RCC 7860 (cell line): ENCODE measurements at places on chromosomes 3 and 15.

GRCh38 chr3:62319570-62320243 is 53.6 kb downstream of the FEZF2 start:
- no peak for DNase-seq

- no peak for DNase-seq
These were observed 36.0 kb upstream of the PEX5L start for GRCh38 chr3:180072786-180073185.

GRCh38 chr3:151011427-151011826 is 38.9 kb upstream of the CLRN1 start:
- no peak for DNase-seq

DNA sequence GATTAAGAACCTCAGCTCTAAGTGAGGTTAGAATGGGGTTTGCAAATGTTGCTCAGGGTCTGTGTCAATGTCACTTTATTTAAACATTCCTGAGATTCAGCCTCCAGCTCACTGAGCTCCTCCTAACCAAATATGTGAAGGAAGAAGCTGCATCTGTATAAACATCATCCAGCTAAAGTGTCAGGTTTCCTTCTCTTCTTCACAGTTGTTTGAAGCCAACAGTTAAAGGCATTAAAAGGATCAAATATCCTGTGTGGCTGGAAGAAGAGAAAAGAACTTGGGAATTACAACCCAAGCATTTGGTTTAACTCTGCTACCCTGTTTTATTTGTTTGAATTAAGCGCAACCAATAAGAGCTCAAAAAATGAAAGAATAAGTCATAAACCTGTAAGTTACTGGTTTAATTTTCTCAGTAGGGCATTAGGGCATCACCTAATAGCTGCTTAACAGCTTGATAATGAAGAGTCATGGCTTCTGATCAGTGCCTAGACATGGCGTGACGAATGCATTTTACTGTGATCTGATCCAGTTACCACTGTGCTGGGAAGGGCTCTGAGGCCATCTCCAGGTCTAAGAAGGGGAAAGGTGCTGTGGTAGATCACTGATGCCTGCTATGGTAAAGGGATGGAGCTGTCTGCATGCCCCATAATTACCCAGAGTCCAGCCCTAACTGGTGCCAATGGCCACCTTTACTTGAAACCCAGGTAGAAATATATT is 165.7 kb upstream of the TSC22D2 start:
- no peak for DNase-seq

- no peak for DNase-seq
These were observed 6.8 kb upstream of the AMOTL2 start for GRCh38 chr3:134381076-134381475.

DNA sequence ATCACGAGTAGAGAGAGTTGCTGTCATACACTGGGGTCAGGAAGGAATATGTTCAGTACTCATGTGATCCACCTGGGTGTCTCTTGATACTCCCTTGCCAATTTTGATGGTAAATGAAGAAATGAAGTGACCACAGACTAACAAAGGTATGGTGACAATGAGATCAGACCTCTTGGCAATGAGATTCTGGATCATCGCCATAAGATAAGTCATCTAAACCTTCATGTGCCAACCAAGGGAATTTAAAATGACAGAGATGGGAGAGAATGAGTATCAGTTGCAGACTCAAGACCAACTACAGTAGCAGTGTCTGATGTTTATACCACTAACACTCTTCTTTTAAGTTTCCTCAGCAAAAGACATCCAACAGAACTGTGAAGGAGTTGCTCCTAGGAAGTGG is 601.0 kb downstream of the MECOM start:
- no peak for DNase-seq

- no peak for DNase-seq
These were observed 55.5 kb downstream of the PLS1 start for GRCh38 chr3:142651711-142652110.

DNA sequence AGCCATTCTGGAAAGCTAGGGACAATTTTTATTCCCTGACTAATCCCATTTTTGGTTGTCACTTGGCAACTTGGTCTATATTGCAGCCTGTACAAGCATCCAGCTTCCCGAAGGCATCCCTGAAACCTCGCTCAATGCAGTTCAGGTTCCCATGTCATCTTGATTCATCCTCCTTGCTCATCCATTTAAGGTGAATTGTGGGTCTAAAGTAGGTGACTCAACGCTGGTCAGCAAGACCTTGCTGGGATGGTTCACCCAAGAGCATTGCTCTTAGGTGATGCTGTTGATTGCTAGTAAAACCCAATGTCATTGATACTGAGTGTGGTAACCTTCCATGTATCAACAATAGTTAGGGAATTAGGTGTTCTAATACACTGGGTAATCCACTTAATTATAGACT is 13.1 kb upstream of the RAB8B start:
- peak; percentile 89 for DNase-seq

DNA sequence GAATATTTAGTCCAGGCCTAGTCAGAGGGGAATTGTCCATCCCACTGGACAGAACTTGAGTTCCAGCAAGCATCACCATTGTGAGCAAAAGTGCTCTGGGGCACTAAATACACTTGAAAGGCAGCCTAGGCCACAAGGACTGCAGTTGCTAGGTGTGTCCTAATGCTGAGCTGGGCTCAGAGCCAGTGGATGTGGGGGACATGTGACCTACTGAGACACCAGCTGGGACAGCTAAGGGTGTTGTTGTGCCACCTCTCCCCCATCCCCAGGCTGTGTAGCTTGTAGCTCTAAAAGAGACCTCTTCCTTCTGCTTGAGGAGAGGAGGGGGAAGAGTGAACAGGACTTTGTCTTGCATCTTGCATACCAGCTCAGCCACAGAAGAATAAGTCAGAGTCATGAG is 120.9 kb downstream of the DTWD1 start:
- no peak for DNase-seq

GRCh38 chr15:58472821-58473581 is 41.2 kb downstream of the LIPC start:
- DNase-seq, result peak; percentile 51

GRCh38 chr3:41330465-41330864 is 131.2 kb downstream of the CTNNB1 start:
- peak; percentile 87 for DNase-seq

DNA sequence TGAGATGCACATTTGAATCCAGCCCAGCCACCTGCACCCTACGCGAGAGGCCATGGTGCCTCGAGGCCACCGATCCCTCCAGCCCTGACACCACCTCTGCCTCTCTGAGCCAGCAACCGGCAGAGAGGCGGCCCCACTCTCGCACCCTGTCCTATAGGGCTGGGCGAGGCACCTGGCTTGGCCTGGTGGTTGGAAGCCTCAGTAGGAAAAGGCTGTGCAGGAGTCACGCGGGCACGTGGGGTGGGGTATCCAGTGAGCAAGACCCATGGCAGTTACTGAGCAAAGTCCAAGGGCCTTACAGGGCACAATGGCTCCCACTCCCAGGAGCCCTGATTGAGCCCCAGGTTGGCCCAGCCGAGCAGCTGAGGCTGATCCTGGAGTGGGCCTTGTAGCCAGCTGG is 12.4 kb upstream of the DUSP7 start:
- no peak for DNase-seq

DNA sequence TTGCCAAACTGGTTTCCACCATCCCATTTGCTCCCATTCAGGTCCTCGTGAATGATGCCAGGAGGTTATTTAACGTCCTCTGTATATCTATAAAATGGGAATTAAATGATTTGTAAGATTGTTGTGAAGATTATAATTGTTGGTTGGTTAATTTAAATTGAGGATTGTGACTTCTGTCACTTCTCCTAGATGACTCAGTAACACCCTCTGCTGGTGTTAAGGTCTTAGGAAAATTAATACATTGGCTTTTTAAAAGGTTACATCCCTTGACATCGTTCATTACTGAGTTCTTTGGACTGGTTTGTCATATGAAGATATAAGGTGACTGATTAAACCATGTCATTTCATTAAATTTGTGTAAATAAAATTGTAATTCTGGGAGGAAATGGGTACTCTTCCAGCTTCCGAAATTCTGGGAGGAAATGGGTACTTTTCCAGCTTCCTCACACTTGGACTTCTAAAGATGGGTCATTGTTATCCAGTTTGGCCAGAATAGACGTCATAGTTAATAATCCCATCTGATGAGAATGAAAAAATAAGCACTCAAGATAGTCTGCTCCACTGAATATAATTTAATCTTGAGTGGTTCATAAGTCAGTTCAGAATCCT is 33.3 kb upstream of the PAQR5 start:
- peak; percentile 12 for DNase-seq

- DNase-seq, result no peak
These were observed 69.5 kb downstream of the CADPS start for GRCh38 chr3:62805580-62806277.

DNA sequence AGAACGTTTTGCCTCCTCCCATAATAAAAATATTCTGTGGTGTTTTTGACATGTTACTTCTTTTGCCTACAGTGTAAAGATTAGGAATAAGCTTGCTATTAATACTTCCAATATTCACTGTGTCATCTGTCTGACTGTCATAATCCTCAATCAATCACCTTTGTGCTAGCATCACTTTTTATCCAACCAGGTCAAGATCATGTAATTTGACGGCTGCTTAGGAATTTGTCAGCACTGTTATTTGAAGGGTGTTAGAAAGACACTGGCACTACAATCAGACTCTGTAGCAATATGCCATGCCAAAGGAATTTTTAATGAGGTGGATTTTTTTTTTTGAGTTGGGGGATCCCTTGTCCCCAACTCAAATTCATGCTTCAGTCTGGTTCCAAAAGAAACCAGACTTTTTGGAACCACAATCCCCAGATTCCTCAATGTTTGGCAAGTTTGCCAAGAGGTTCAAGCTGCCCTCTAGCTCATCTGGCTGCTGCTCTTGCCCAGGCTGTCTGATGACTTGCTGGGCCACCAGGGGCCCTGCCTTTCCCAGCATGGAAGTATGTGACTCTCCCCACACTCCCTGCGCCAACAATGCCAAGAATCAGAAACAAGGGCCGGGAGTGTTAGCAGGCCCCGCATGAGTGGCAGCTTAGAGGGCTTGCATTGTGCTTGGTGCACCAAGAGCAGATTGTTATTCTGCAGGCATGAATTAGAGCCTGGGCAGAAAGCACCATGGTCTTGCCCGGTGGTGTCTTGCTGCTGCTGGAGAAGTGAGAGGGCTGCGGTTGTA is 58.6 kb upstream of the TSC22D2 start:
- DNase-seq, result no peak

DNA sequence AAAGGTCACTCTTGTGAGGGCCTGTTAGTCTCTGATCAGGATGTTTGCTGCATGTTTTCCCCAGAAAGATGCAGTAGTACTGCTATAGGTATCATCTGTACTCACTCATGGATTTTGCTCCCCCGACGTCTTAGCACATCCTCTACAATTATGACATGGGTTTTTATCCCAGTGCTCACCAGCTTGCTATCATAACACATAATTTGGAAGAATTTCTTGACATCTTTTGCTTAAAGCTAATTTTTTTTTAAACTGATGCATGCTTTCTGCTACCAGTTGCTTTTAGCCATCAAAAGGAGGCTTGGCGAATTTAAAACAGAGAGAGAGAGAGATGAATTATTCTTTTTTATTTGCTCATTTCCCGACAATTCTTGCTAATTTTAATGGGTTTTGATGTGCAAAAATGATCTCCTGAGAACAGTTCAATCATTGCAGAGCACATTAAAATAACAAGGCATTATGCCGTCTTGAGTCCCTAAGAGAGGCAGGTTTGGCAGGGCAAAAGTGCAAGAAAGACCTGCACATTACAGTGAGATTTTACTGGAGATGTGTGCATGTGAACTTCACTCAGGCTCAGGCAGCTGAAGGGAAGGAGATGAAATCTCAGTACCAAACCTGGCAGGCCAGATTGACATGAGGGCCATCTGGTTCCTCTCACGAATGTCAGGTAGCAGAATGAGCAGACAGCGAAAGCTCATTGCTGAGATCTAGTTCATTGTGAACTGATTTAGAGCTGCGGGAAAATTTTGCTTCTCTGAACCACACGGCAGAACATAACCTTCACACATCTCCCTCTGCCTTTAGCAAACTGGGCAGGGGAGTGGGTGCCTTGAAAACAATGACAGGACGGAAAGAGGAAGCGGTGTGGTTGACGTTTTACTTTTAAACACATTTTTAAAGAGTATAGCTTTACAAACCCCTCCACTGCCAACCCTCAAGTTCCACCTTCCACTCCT is 25.9 kb upstream of the GOLGA8B start:
- no peak for DNase-seq

DNA sequence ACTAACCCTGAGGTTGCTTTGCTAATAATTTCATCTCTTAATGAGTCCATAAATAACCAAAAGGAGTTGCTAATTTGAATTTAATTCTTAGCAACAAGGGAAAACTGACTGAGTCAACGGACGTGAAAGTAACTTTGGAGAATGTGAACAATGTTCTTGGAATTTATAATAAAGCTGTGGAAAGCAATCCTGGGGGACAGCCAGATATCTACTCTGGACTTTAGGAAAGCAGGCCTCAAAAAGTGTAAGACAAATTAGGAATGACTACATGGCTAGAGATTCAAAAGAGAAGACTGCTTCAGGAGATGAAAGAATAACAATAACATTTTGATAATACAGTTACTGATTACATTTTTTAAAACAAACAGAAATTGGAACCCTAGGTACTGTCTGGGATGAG is 318.4 kb upstream of the COL8A1 start:
- DNase-seq, result no peak

DNA sequence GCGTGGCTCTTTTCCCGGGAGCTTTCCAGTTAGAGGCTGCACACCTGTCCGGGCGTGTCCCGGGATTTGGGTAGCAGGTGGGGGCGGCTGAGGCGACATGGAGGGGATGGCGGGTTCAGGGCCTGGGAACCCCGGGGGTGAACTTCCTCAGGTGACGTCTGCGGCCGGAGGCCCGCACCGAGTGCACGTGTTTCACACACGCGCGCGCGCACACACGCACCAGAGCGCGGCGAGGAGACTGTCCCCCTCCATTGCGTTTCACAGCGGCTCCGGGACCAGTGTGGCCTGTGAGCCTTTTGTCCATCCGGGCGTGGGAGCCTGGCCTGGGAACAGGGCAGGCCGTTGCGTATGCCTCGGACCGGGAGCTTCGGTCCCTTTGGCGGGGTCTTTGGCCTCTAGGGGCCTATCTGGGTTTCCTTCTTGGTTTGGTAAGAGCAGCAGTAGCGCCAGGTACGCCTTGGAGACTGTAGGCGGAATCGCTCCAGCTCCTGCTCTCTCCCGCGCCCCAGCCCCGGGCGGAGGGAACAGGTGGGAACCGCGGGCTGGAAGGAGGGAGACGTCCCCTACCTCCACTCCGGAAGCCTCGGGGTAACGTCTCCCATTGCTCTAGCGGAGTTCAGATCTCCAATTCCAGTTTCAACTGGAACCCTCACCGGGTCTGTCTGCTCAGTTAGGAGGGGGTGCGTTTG is 220.0 kb downstream of the MEIS2 start:
- DNase-seq, result no peak

GRCh38 chr3:74537164-74537563 is 77.3 kb downstream of the CNTN3 start:
- DNase-seq, result no peak
